ENCODE measurements at places on chromosomes 16 and 17. TPM values are rescaled to one million over a fixed set of nuclear protein-coding genes. Genes with fewer than 3 reads are reported as not detected.

PERCC1 gene
- not detected for polyA plus RNA-seq

DNA sequence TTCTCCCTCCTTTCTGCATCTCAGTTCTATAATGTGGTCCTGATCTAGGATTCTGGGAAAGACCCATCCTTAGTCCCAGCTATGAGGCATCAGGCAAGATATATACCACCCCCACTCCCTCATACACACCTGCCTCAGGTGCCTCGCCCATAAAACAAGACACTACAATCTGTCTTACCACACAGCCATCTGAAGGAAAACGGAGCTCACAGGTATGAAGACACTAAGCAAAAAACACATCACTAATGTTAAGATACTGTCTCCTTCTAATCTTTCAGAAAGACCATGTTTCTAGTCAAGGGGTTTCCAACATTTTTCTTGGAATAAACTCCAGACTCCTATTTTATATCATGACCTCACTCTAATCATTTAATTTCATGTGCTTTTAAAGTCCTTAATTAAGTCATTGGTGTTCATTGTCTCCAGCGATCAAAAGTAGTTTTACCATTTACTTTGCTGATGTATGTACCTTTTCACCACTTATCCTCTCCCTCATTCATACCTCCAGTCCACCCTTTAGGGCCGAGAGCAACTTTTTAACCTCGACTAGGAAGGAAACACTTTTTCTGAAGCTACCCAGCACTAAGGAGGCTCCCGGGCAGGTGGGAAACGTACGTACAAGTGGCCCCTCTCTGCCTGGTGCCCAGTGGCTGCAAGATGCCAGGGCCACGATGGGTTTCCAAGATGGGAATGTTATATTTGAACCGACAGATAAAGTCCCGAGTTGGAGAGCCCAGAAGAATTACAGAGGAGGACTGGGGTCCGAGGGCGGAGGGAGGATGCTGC, 979 bp downstream of the MAP3K14 start:
- DNase-seq, result no peak

DNA sequence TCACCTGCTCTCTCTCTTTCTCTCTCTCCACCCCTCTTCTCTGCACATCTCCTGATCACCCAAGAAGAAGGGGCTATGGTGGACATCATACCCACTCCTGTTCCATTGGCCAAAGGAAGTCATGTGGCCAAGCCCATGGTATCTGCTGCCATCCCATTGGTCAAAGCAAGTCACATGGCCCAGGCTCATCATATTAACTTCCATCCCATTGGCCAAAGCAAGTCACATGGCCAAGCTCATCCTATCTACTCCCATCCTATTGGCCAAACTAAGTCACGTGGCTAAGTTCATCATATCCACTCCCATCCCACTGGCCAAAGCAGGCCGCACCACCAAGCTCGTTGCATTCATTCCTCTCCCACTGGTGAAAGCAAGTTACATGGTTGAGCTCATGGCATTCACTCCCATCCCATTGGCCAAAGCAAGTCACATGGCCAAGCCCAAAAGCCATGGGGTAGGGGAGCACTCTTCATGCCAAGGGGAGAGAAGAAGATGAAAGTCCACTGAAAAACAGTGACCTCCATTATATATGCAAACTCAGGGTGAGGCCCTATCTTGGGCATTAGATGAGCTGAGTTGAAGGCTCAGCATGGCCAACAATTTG, 29.2 kb downstream of the SNX20 start:
- DNase-seq, result no peak

- no peak for DNase-seq
Observed at GRCh38 chr17:17326275-17326875, 23.2 kb downstream of the NT5M start.
